ENCODE measurements at places on chromosomes 2 and 18.

- DNase-seq = no peak
These were observed 4.9 kb downstream of the CYP26B1 start for GRCh38 chr2:72142570-72143440.

DNA sequence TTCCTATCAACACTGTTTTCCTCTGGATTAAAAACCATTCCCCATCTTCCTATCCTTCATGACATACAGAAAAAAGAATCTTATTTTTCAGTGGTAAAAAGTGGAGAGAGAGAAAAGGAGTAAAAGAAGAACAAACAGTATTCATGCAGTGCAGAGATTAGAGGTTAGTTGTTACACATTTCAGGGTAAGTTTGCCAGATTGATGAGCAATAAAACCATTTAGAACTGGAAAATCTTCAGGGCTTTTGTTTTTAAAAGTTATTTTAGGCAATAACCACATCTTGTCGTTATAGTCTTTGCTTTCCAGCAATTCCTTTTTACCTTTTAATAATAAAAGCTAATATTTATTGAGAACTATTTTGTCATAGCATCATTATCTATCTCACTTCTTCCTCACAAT, 104.5 kb downstream of the GPD2 start:
- DNase-seq = no peak

DNA sequence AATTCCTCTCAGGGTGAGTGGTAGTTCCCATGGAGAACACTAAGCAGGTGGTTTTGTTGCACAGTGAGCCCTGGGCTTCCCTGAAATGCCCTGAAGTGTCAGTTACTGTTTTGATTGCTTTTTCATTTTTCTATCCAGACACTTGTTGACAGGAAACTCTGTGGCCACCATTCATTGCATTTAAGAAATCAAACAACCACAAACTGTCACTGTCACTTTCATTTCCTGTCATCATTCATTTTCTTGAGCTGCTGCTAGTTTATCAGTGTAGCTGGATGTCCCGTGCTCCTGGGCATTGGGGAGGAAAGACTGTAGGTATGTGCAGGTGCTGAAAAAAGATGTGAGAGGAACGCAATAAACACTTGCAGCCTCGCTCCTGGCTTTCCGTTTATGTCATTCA, 891.6 kb upstream of the ZEB2 start:
- no peak for DNase-seq

DNA sequence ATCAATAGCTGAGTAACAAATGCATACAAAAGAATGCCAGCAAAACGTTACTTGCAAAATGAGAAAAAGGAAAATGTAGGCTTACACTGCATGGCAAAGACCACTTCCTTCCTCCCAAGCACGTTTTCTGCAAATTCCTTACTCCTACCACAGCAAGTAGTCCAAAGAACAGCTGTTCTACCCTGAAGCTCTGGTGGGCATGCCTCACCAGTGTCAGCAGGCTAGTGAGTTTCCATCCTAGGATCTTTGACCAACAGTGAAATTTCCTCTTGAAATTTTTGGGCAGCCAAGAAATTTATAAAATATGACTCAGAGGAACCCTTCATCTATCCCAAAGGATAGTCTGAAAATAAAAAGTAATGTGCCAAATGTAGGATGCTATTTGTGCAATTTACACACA, 123.9 kb downstream of the ZNF532 start:
- no peak for DNase-seq

GRCh38 chr2:240445961-240446663, 10.6 kb downstream of the GPC1 start:
- DNase-seq = no peak

DNA sequence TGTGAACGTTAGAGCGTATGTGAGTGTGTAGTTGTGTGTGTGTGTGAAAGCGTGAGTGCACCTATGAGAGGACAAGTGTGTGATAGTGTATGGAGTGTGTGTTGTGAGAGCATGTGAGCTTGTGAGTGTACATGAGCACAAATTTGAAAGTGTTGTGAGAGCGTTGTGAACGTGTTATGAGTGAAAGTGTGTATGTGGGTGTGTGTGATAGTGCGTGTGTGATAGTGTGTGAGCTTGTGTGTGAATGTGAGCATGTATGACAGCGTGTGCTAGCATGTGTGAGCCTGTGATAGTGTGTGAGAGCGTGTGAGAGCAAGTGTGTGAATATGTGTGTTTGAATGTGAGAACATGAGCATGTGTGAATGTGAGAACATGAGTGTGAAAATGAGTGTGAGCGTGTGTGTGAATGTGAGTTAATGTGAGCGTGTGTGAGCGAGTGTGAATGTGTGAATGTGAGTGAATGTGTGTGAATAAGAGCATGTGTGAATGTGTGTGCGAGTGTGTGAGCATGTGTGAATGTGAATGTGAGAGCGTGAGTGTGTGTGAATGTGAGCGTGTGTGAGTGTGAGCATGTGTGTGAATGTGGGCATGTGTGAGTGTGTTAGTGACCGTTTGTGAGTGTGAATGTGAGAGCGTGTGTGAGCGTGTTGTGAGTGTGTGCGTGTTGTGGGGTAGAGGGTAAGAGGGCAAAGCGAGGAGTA, 25.0 kb downstream of the RALB start:
- DNase-seq = no peak

GRCh38 chr2:240987588-240987987, 10.8 kb upstream of the SNED1 start:
- DNase-seq = no peak

DNA sequence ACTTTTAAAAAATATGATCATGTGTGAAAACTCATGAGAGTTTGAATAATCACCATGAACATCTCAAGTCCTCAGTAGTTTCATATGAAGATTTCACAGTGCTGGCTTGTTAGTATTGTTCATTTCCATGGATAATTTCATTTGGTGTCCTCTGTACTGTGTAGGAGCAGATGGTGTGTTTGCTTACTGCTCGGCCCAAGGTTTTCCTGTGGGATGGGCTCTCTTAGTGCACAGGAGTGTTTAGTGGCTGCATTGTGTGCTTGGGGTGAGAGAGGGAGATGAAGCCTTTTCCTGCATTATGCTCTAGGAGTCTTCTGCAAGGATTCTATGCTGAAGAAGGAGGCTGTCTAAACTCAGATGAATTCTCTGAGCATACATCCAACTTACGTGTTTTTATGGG, 270.6 kb downstream of the SOCS6 start:
- DNase-seq = no peak

- no peak for DNase-seq
These were observed 524.6 kb upstream of the SETBP1 start for GRCh38 chr18:44156126-44156525.

DNA sequence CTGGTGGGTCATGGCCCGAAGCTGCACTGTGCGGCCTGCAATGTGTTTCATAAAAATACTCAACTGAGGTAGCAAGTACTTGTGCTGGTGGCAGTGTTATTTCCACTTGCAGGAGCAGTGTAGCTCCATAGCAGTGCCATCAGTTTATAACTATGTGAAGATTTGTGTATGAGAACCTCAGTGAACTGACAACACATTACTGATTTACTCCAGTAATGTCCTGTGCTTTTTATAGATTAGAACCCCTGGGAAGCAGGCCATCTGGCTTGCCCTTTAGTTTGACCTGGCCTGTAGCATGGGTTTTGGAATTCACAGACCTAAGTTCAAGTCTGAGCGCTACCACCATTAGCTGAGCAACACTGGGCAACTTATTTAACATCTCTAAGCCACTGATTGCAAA, 99.7 kb upstream of the AQP4 start:
- DNase-seq = no peak

GRCh38 chr2:101883860-101884259, 107.9 kb upstream of the IL1R2 start:
- DNase-seq = peak; percentile 79
